Immature natural killer cell (primary cell): ENCODE measurements at places on chromosomes 1 and 21. TPM values are rescaled to one million over a fixed set of nuclear protein-coding genes. Genes with fewer than 3 reads are reported as not detected.

GNAT2 gene
- not detected for polyA plus RNA-seq

CFAP141 gene
- polyA plus RNA-seq: not detected

- no peak for DNase-seq
- no peaks in the 10 kb centered on the region for H3K36me3 ChIP-seq
- H3K4me3 ChIP-seq: no peak overlapping the region
- H3K4me1 ChIP-seq: no peaks in the 10 kb centered on the region
- no peaks in the 10 kb centered on the region for H3K27me3 ChIP-seq
Measured at GRCh38 chr1:214205053-214205452, 75.9 kb upstream of the SMYD2 start.

DNA sequence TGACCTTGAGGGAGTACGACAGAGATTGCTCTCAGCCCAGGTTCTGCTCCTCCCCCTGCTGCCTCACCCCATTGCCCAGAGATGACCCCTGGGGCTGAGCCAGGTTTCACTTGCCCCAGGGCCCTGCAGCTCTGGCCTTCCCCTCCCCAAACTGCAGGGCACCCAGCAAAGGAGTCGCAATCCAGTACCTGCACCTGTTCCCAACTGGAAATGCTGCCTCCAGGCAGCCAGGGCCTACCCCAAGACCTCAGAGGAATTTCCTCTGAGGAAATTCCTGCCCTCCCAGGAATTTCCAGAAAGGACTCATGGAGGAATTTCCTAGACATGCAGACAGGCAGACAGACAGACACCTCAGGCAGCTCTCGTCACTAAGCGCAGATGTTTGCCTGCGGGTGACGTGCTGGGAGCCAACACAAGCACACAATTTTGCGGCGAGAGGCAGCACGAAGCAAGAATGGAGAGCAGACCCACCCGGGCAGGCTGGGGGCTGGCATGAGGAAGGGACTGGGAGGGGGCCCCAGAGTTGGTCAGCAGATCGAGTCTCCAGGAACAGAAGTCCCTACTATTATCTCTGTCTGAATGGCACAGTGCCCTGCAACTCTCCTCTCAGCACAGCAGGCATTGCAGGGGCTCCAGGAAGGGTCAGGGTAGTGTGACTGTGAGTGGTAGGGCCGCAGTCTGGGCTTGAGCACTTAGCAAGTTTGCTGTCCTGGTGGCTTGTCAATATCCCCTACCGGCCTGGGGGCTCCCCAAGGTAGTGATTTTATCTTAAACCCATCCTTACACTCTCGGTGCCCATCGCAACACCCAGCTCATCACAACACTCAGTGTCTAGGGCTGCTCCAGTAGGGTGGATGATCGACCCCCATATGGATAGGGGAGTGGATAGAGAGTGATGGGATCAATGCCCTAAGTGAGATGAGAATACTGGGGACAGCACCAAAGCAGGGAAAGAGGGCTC lies 2.9 kb upstream of the EFNA1 start:
- H3K4me3 ChIP-seq: no peak overlapping the region
- peak overlapping the region; percentile 30 for H3K27ac ChIP-seq
- peaks cover 28% of the 10 kb centered on the region for H3K4me1 ChIP-seq
- DNase-seq: no peak
- peaks cover 11% of the 10 kb centered on the region for H3K27me3 ChIP-seq
- H3K36me3 ChIP-seq: no peaks in the 10 kb centered on the region

DNA sequence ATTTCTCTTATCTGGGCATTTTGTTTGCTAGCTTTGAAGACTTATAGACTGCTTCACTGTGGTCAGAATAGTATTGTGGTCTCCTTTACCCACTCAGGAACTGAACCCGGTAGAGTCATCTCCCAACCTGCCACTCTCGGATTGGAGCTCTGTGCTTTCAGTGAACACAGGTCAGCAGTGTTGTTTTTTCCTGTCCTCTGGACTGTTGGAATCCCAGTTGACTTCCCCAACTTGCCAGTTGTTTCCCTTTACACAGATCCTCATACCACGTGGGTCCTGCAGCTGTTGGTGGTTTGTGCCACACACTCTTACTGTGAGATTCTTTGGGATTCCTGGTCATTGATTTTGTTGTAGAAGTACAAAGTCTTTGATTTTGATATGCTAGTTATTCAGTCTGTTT lies 214.1 kb downstream of the DYRK1A start:
- no peak overlapping the region for H3K4me3 ChIP-seq
- H3K4me1 ChIP-seq: no peaks in the 10 kb centered on the region
- no peak overlapping the region for H3K27ac ChIP-seq
- H3K27me3 ChIP-seq: peaks cover 3% of the 10 kb centered on the region
- peaks cover 13% of the 10 kb centered on the region for H3K36me3 ChIP-seq

GRCh38 chr1:171152549-171152948 lies 32.6 kb upstream of the FMO2 start:
- H3K4me1 ChIP-seq: no peaks in the 10 kb centered on the region
- no peak overlapping the region for H3K4me3 ChIP-seq
- DNase-seq: no peak
- H3K27me3 ChIP-seq: peaks cover 2% of the 10 kb centered on the region
- no peaks in the 10 kb centered on the region for H3K36me3 ChIP-seq
- no peak overlapping the region for H3K27ac ChIP-seq

DNA sequence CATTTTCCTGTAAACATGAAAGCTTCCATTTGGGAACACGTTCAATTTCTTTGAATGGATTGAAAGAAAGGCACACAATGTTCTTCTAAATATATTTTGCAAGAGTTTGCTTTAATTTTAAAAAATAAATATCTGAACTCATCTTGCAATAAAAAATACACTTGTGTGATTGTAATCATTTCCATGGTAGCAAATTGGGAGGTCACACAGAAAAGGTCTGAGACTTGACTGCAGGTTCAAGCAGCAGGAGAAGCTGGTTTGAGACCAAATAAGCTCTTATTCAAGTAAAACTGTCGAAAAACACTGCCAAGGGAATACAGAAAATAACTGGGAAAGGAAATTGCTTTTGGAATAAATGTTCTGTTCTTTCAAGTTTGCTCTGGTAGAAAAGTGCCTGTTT lies 498.9 kb downstream of the ADGRL2 start:
- no peaks in the 10 kb centered on the region for H3K4me1 ChIP-seq
- DNase-seq: no peak
- H3K4me3 ChIP-seq: no peak overlapping the region
- H3K27me3 ChIP-seq: no peaks in the 10 kb centered on the region
- no peaks in the 10 kb centered on the region for H3K36me3 ChIP-seq
